Skeletal muscle cell (primary cell): ENCODE measurements at places on chromosomes 1 and 21.

DNA sequence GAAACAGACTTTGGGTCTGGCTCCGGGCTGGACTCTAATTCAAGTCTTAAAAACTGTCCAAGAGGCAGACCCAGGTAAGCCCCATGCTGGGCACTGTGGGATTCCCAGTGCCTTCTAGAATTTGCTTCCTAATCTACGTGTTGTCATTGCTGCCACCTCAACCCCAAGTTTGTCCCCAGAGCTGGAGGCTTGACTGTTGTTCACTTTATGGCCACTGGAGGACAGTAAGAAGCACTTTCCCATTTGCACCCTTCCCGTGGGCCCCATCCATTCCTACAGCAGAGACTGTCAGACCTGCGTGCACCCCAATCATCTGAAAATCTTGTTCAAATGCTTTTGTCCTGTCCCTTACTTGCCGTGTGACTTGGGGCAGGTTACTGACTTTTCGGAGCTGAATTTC is 29.4 kb upstream of the VASH2 start:
- no peak for DNase-seq

GRCh38 chr21:29254550-29254949 is 44.2 kb upstream of the BACH1 start:
- no peak for DNase-seq

- no peak for DNase-seq
Measured at GRCh38 chr1:12587981-12588640, 29.9 kb downstream of the DHRS3 start.

GRCh38 chr1:60274422-60275290 is 201.1 kb upstream of the C1orf87 start:
- DNase-seq: no peak

- no peak for DNase-seq
Measured at GRCh38 chr1:214377485-214377884, 96.5 kb downstream of the SMYD2 start.

DNA sequence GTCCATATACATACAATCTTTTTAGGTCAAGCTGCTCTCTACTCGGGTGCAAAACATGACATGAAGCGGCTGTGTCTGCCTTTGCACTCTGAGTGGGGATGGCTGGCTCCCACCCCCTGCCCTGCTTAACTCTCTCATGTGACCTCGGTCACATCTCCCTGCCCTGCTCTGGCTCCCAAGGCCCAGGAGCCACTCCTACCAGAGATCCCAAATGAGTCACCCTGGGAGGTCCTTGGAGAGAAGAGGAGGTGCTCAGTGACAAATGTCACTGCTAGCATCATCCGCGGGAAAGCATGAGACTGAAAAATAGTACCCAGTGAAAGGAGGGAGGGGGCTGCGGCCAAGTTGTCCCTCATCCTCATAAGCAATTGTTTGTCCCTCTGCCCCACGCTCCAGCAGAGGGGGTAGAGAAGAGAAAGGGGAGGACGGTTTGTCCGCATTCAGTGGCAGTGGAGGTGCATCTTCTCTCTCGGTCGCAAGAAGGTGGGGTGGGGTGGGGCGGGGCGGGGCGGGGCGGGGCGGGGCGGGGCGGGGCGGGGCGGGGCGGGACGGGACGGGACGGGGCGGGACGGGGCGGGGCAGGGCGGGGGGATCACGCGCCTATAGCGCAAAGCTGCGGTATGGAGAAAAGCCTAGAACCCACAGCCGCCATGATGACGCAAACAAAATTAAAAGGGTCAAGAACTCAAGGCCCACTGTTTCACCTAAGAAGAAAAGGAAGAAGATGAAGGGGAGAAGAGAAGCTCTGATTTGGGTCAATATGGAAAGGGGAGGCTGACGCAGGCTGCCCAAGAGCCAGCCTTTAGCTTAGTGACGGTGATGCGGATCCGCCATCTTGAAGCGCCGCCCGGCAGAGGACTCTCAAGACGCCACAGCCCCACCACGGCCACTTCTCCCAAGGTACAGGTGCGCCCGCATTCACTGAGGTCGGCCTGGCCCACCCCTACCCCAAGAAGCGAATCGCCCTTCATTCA is 66.2 kb downstream of the CD46 start:
- no peak for DNase-seq

GRCh38 chr21:46667741-46668380 is 32.4 kb downstream of the PRMT2 start:
- DNase-seq: no peak

DNA sequence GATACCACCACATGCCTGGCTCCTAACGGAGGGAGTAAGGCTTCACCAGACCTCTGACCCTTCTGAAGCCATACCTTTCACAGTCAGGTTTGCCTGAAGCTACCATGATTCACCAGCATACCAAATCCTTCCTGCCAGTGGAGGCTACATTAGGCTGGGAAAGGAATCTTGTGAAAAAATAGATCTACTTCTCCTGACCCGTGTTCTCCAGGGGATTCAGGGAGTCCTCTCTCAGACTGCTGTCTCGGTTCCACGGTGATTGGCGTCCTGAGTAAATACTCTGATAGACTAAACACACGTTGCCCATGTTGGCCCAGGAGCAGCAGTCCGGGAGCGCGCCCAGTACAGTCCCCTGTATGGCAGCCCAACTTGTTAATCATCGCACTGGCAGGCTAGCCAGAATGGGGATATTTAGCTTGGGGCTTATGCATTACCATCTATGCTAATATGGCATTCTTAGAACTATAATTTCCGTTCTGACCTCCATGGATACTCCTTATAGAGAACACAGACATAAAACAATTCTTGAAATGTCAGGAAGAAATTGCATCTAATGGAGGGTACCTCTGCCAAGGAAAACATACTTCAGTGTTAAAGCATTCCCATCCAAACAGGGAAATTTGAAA is 173.2 kb downstream of the ROR1 start:
- DNase-seq: no peak

- DNase-seq: no peak
Measured at GRCh38 chr1:2229911-2230731, 2.0 kb downstream of the SKI start.

DNA sequence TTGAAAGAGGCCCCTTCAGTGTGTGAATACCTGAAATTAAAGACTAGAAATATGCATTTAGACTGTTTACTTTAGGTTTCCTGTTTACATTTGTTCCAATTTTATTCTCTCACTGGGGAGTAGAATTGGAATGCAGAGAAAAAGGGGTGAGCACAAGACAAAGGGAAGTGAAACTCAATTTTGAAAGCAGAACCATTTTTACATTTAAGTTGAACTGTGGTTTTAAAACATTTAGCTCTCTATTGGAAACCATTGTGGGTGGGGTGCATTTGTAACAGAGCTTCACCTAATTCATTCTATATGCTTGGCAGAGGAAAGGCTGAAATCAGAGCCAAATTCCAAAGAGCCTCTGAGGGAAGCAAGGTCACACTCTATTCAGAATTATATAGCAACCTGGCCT is 235.3 kb upstream of the C1orf105 start:
- DNase-seq: no peak

- no peak for DNase-seq
Measured at GRCh38 chr1:63119575-63120155, 202.7 kb upstream of the FOXD3 start.

DNA sequence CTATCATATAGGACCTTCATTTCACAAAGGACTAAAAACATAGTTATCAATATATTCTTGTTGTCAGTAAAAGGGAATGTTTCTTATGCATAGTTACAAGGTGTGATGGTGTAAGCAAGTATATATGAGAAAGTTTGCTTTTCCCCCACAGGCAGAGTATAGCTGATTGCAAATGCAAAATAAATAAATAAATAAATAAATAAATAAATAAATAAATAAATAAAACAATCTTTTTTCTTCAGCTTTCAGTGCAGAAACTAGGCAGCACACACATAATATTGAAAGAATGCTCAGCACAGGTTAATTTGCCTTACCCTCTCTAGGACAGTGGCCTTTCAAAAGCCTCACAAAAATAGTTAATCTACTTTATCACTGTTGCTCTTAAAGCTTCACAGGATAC is 138.8 kb downstream of the BRINP3 start:
- DNase-seq: no peak

DNA sequence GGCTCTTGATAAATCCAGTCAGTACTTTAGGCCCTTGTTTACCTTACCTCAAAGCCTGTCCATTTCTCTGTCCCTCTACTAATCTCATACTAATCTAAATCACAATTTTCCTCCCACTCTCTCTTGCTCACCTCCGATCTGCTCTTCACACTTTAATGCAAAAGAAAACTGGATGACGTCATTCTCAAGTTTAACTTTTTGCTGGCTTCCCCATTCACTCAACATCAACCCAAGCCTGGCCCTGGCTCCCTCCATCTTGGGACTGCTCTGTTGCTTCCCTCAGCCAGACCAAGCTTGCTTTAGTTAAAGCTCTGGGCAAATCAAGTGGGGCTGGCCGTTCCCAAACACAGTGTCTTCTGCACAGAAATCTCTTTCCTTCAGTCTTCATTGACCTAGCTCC is 29.7 kb downstream of the COA6 start:
- DNase-seq: no peak

- DNase-seq: no peak
Measured at GRCh38 chr1:8217011-8217711, 100.8 kb upstream of the SLC45A1 start.
